ENCODE measurements at places on chromosomes 12 and 14. TPM values are rescaled to one million over a fixed set of nuclear protein-coding genes. Genes with fewer than 3 reads are reported as not detected.

SLC6A13 gene
- polyA plus RNA-seq, result not detected

DNA sequence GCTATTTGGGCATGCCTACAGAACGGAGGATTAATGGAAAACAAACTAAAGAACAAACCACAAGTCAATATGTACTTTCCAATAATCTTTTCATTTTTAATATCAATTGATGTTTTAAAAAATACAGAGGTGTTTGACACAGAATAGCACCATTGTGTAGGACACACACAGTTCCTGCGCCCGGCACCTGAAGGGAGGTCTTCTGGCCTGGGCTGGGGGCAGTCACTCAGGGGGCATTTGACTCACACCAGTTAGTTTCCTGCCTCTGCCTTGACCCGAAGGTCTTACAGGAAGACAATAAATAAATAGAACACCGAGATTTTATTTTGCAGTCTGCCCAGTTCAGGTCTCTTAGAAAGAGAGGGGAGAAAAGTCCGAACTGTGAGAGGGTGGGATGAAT lies 9.5 kb downstream of the TMEM106C start:
- DNase-seq, result no peak

GRCh38 chr14:66508846-66509621 lies 1.1 kb downstream of the GPHN start:
- peak; percentile 31 for DNase-seq

GRCh38 chr14:23345987-23346692 lies 6.5 kb downstream of the SLC22A17 start:
- no peak for DNase-seq

NCKAP5L gene
- polyA plus RNA-seq, result 34.5 TPM

CEP128 gene
- 4.2 TPM for polyA plus RNA-seq

TSHR gene
- 0.83 TPM for polyA plus RNA-seq

DNA sequence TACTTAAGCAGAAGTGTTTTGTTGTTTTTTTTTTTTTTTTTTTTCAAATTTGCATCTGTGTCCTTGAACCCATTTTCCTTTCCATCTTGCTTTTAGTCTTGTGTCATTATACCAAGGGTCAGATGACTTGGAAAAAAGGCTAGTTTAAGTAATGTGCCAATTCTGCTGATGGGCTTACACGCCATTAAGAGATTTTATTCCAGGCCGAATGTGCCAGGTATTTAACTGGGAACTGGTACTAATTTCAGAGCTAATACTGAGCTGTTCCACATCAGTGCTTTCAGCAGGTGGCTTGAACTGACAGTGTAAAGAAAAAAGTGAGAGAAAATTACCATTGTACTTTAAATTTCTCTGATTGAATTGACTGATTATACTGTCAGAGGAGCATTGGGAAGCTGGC lies 224.9 kb downstream of the NPAS3 start:
- DNase-seq, result no peak

DNA sequence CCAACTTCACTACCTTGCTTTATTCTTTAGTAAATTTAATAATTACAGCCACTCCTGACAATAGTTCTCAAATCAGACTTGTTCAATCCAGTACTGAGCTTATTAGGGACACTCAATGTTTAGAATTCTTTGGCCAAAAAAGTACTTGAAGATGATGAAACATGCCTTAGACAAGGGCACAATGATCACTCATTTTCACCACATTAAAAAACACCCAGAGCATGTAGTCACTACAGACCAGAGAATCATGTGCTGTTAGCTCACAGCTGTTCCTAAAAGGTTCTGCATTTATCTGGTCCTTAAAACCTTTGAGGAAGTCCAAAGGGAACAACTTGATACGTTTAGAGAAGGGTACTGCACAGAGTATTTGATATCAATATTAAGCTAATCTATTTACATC lies 98.7 kb downstream of the INSM2 start:
- DNase-seq, result no peak

JPH4 gene
- 0.36 TPM for polyA plus RNA-seq

GRCh38 chr12:83046019-83046418 lies 359.3 kb downstream of the TMTC2 start:
- DNase-seq, result no peak

TAS2R46 gene
- 0.24 TPM for polyA plus RNA-seq

- DNase-seq, result no peak
Observed at GRCh38 chr12:93191423-93191822, 186.3 kb upstream of the NUDT4 start.

GRCh38 chr14:24145690-24146452 lies 539 bp downstream of the PSME2 start:
- DNase-seq, result no peak

GRCh38 chr12:64268409-64268808 lies 46.3 kb upstream of the KICS2 start:
- no peak for DNase-seq

- no peak for DNase-seq
Observed at GRCh38 chr12:71157601-71158233, at the start of gene TSPAN8. Gene TSPAN8 (minus strand): TSS chr12:71157999. CDS start chr12:71157678, 321 bp downstream.

GRCh38 chr14:69713209-69713781 lies 53.6 kb upstream of the SRSF5 start:
- DNase-seq, result no peak

- DNase-seq, result no peak
Observed at GRCh38 chr12:69457433-69457832, 12.8 kb upstream of the FRS2 start.

DNA sequence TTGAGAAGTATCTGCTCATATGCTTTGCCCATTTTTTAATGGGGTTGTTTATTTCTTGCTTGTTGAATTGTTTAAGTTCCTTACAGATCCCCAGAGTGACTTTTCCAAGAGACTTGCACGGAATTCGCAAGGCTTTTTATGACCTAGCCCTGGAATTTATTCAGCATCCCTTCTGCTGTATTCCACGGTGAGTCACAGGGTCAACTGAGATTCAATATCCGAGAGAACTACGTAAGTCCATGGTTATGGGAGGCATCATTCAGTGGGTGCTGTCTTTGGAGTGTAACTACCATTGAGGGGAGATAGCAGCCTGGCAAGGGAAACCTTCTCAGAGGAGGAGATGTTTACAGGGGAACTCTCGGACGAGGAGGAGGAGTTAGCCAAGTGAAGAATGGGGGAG lies 20.9 kb upstream of the GPRC5A start:
- no peak for DNase-seq

CLEC9A gene
- 0.15 TPM for polyA plus RNA-seq

RNASE4 gene
- polyA plus RNA-seq, result 8.6 TPM

AQP6 gene
- 0.07 TPM for polyA plus RNA-seq

- DNase-seq, result no peak
Observed at GRCh38 chr12:130955238-130955816, 1.6 kb downstream of the ADGRD1 start.

DNA sequence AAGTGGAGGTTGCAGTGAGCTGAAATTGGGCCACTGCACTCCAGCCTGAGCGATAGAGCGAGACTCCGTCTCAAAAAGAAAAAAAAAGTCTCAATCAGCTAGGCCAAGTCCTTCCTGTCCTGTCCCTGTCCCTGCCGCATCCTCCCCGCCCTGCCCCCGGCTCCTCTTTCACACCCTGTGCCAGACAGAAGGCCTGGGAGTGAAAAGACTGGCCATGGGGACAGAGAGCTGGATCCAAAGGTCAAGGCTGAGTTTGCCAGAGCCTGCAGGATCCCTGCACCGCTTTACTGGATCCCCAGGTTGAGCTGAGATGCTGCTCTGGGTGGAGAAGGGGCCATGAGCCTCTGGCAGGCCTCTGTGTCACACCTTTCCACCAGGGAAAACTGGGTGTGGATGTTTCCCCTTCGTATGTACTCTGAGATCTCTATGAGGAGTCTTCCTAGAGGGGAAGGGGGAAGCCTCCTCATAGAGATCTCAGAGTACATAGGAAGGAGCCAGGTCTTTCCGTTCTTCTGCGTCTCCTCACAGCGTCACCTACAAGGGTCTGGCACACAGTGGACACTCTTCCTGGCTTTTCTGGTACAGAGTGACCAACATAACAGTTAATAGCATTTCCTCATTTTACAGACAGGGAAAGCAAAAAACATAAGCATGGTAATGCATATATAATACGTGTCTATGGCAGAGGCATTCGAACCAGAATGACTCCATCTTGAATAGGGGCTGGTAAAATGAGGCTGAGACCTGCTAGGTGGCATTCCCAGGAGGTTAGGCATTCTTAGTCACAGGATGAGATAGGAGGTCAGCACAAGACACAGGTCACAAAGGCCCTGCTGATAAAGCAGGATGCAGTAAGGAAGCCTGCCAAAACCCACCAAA lies 35.1 kb downstream of the NINJ2 start:
- DNase-seq, result no peak

CLEC2D gene
- 8.6 TPM for polyA plus RNA-seq

DNA sequence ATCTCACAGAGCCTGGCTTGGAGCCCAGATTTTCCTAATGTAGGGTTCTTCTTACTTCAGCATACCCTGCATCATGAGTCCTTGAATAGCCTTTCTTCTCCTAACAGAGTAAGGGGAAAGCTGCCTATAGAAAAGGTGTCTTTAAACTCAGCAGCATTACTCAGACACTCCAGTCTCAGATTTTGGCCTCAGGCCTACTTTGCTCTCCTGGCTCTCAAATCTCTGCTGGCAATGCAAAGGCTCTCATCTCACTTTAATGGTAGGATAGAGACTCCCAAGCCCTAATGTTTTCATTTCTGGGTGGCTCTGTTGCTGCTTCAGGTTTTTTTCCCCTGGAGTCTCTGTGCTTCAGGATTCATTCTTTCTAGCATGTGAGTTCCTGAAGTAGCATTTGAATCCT lies 9.1 kb upstream of the NKX2-8 start:
- DNase-seq, result no peak

DNA sequence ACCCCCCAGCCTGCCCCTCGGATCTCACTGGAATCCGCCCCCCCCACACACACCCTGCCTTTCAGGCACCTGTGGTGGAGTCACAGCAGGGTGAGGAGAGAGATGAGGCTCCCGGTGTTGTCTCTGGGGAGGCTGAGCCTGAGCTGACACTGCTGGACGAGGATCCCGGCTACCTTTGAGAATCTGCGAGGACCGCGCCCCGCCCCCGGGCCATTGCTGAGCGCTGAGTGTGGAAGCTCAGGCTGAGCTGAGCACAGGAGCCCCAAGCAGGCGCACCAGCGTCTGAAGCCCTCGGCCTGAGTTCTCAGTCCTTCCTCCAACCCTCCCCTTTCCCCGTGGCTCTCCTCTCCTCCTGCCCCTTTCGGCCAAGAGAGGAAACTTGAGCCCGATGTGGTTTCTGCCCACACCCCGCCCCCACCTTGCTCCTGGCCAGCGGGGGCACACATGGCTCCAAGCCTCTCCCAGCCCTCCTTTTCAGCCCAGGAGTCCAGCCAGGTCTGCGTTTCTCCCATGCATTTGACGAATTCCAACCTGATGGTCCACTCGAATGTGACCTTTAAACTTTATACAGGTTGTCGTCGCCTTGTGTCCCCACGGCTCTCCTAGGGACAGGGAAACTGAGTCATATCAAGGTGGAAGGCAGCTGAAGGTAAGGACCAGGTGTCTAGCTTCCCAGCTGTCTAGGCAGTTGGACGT lies at the start of gene NFE2:
Gene NFE2, minus strand, starts transcription at position 284 of the 696 bp plus-strand sequence. CDS start 5,767 bp downstream, outside the sequence.
- DNase-seq, result peak; percentile 24

DNA sequence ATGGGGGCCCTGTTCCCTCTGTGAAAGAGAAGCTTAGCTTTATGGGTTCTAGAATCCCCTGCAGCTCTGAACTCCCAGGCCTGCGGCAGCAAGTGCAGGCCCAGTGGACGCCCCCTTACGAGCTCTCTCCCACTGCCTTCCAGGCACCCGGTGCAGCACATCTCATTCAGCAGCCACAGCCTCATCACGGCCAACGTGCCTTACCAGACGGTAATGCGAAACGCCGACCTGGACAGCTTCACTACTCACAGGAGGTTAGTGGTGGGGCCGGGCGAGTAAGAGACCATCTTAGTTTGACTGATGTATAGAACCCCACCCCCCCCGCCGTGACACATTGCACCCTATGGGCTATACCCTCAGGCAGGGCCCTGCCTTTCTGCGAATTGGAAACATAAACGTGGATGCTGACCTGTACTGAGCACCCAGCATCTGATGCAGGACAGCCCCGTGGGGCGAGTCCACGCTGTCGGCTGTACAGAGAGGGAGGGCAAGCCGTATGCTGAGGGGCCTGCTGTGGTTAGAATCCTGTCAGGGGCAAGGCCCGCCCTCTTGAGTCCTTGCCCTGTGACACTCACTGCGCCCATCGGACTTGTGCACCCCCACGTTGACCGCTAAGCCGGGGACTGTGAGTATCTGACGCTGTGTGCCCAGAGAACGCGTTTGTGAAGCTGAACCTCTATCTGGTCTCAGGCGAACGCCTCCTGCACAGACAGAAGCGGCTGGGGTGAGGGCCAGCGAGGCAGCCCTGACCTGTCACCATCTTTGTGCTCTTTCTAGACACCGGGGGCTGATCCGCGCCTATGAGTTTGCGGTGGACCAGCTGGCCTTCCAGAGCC lies 71.7 kb downstream of the TESC start:
- DNase-seq, result no peak

GRCh38 chr12:9334041-9334692 lies 126.0 kb upstream of the PZP start:
- DNase-seq, result no peak

GRCh38 chr12:86721713-86722397 lies 465.7 kb upstream of the MGAT4C start:
- no peak for DNase-seq

EML5 gene
- polyA plus RNA-seq, result 1.2 TPM

GRCh38 chr12:90299121-90299520 lies 590.5 kb upstream of the ATP2B1 start:
- DNase-seq, result no peak

- DNase-seq, result no peak
Observed at GRCh38 chr12:18476861-18477260, 215.5 kb downstream of the PIK3C2G start.
